Thymus (tissue), 14 donors: ENCODE measurements at places on chromosomes 3 and 15. TPM values are rescaled to one million over a fixed set of nuclear protein-coding genes. Genes with fewer than 3 reads are reported as not detected.

Gene GP9
- total RNA-seq, result 0.14 TPM

- H3K4me1 ChIP-seq, result no peaks in the 10 kb centered on the region
- no peak for DNase-seq
- H3K27me3 ChIP-seq, result peaks cover 7% of the 10 kb centered on the region
- no peaks in the 10 kb centered on the region for H3K36me3 ChIP-seq
- no peak overlapping the region for H3K27ac ChIP-seq
Observed at GRCh38 chr15:101025896-101026631, 106.9 kb downstream of the LRRK1 start.

GRCh38 chr3:122572940-122573412 lies 4.5 kb upstream of the PARP15 start:
- no peaks in the 10 kb centered on the region for H3K27me3 ChIP-seq
- H3K36me3 ChIP-seq, result peaks cover 54% of the 10 kb centered on the region
- H3K27ac ChIP-seq, result no peak overlapping the region
- no peak overlapping the region for H3K4me3 ChIP-seq
- H3K4me1 ChIP-seq, result no peaks in the 10 kb centered on the region

DNA sequence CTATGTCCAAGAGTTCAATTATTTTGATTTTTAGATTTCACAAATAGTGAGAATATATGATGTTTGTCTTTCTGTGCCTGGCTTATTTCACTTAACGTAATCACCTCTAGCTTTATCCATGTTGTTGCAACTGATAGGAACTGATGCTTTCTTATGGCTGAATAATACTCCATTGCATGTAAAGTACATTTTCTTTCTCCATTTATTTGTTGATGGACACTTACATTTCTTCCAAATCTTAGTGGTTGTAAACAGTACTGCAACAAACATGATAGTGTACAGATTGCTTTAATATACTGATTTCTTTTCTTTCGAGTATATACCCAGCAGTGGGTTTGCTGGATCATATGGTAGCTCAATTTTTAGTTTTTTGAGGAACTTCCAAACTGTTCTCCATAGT lies 600.6 kb upstream of the SEMA6D start:
- no peaks in the 10 kb centered on the region for H3K4me1 ChIP-seq
- H3K27me3 ChIP-seq, result no peaks in the 10 kb centered on the region
- H3K36me3 ChIP-seq, result no peaks in the 10 kb centered on the region

DNA sequence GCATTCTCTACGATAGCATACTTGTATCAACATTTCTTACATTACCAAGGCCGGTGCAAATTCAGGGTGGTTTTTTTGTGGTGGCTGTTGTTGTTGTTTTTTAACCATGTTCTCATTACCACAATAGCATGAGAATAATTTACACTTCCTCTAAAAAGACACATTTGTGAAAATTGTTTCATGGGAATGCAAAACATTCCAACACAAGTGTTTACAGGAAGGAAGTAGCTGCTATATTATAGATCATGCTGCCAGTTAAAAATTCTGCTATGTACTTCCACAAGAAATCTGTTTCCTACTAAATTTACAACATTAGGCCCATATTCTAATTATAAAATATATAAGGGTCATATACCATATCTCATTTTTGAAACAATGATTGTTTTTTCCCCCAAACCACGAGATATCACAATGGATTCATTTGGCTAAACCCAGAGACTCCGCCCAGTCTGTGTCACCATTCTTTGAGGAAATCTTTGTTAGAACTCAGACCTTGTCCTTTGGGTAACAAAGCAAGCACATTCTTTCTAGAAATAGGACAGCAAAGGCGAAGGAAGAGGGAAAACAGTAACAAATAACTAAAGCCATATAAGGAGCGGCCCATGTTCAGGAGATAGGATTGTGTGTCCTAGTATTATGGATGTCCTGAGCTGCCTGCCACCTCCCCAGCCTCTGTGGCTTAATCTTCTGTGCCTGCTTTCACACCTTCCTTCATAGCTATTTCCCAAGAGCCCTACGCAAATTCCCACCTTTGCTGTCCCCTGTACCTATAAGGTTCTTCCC lies 60.1 kb downstream of the UACA start:
- no peaks in the 10 kb centered on the region for H3K27me3 ChIP-seq
- no peak overlapping the region for H3K4me3 ChIP-seq
- H3K36me3 ChIP-seq, result no peaks in the 10 kb centered on the region
- DNase-seq, result no peak
